ENCODE measurements at places on chromosomes 4 and X.

DNA sequence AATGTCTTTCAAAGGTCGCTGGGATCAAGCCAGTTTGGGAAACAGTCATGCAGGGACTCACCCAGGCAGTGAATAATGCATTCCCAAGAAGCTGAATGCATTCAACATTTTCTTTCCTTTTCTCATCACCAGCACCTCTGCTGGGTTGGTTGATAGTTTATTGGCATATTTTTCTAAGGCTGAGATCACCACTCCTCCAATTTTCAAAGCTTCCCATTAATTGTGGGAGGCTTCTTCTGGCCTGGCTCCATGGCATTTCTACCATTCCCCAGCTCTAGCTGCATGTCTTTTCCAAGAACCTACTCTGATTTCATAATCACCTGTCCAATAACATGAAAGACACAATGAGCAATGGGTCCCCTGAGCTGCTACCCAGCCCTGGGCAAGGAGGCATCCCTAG, 35.8 kb downstream of the CHRDL1 start:
- DNase-seq = no peak

GRCh38 chr4:138975225-138975624, 40.4 kb upstream of the NOCT start:
- DNase-seq = no peak

GRCh38 chrX:115588179-115588578, 27.2 kb downstream of the PLS3 start:
- DNase-seq = no peak

DNA sequence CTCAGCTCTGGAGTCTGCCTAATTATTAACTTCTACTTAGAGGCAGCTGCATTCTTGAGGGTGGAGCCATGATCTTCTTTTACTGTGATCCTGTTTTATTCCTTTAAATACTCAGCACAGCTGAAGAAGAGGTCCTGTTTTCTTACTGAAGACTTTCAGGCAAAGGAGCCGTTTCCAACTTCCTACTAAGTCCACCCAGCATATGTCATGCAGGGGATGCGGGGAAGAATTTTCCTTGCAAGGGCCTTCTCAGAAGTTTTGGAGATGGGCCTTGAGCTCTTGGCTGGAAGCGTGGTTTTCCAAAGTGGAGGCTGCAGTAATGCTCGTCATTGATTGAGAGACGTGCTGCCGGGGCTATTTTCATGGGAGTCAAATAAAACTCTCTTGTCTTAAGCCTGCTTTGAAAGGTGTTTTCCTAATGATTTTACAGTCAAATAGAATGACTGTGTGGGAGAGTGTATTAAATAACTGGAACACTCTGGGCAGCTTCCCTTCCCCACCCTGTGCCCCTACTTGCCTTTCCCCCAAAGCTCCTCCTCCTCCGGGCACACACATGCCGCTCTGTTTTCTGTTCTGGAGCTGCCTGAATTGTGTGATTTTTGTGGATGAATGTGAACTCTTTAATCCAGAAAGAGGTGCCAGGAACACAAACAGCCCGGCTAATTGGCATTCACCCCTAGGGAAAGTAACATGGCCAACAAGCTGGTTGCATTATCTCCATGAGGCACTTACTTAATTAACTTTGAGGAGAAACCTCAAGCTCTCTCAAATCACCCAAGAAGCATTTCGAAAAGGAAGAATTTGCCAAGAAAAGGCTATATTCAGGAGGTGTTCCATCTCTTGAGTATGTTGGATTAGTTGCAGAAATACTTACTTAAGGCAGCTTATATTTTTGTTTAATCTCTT, 28.1 kb downstream of the FGF2 start:
- no peak for DNase-seq

GRCh38 chr4:138576684-138577083, 334.5 kb upstream of the SLC7A11 start:
- peak; percentile 45 for DNase-seq

DNA sequence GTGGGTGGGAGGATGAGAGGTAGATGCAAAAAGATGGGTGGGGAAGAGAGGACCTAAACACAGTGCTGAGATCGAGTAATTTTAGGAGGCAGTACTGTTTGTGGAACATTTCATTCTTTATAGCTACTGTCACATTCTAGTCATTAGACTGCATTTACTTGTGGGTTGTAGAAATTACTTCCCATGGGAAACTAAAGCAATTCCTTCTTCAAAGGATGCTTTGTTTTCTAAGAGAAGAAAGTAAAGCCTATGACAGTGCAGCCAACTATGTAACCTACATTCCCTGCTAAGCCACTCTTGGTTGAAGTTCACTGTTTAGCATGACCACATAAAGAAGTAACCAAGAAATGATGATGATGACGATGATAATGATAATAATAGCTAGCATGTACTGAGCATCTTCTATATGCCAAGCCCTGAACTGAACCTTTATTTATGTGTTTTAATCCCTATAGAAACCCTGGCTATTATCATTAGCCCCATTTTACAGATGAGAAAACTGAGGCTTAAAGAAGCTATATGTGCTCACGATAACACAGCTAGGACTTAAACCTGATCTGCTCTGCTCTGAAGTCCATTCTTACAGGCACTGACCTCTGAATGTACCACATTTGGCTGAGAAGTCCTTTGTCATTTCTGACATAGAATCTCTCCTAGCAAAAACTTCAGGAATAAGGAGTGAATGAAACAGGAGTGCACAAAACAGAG, 114.5 kb upstream of the KIT start:
- no peak for DNase-seq

DNA sequence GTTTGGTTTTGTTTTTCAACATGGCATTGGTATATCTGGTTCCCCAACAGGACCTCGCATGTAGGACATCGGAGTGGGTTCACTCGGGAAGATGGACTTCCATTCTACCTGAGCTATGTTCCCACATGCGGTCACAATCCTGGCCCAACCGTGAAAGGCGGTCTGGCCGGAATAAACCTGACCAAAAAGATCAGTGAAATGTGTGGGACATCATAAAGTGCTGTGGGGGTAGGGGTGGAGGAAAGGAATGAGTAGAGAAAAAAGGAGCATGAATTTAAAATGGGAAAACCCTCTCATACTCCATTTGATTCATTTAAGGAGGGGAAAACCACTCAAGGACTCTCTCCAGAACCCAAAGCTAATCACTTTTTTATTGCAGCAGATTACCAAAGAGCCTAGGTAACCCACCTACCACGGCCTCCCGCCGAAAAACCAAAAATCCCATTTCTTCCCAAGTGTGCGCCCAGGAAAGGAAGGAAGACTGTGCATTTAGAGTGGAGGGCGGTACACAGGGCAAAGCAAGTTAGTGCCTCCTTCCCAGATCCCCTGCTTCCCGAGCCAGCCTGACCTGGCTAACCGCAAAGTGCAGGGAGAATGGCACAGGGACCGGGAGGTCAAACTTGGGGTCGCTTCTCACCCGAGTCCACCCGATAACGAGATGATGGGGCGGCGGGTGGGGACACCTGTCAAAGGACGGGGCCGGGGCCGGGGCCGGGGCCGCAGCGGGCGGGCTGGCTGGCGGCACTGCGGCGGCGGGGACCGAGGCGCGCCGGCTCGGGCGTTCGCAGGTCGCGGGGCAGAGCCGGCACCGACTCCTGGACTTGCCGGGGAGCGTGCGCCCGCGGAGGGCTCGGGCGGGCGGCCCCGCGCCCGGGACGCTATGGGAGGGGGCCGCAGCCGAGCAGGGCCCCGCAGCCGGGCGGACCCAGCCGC, 669 bp downstream of the TMEM150C start:
- peak; percentile 51 for DNase-seq

DNA sequence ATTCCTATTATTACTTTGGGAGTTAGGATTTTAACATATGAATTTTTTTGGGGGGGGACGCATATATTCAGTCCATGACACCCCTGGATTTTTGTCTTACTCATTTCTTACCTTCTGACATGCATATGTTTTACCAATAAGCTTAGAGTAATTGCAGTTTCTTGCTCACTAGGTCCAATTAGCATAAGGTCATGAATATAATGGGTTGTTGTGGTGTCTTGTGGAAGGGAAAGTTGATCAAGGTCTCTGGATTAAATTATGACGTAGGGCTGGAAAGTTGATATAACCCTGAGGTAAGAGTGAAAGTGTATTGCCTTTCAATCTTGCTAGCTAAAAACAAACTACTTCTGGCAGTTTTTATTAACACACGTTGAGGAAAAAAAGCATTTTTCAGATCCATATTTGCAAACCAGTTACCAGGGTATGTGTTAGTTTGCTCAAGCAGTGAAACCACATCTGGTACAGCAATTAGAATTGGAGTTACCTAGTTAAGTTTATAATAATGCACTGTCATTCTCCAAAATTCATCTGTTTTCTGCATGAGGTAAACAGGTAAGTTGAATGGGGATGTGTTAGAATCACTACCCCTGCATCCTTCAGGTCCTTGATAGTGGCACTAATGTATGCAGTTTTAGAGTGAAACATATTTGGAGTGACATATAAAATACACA, 32.0 kb downstream of the STIM2 start:
- no peak for DNase-seq

GRCh38 chr4:100306018-100306417, 115.8 kb upstream of the DDIT4L start:
- DNase-seq = no peak

DNA sequence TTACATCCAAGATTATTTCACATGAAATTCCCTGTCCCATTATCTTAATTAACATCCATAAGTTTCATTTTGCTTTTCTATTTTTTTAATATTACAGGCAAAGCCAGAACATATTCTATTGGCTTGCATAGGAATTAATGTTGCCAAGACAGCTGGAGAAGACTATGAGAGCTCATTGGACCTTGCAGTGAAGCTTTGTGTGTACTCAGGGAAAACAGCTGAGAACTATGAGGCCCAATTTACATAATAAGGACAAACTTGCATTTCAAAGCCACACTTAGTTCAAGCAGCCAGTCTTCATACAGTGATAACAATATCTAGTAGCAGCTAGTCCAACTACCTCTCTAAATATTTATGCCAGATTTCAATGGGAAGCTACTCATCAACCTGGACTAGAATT, 134.4 kb downstream of the DDX53 start:
- no peak for DNase-seq

DNA sequence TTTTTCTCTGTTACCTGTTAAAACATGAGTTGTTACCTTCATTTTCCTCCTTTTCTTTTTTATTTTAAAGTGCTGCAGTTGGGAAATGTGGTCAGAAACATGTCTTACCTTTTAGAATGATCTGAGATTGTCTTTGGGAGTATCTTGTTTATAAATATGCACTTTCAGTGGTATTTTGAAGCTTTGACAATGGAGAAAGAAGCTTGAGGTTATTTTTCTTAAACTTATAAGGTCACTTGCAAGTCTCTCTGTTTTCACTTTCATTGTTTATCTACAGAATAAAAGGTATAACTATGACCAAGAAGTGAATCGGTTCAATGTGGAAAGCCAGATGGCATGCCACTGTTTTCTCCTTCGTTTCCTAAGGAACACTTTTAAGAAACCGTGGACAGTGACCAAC, 167.5 kb upstream of the SLC7A11 start:
- DNase-seq = no peak

GRCh38 chr4:78057600-78058550, 752 bp downstream of the FRAS1 start:
- DNase-seq = peak; percentile 30
